ENCODE measurements at places on chromosomes 2 and 18.

DNA sequence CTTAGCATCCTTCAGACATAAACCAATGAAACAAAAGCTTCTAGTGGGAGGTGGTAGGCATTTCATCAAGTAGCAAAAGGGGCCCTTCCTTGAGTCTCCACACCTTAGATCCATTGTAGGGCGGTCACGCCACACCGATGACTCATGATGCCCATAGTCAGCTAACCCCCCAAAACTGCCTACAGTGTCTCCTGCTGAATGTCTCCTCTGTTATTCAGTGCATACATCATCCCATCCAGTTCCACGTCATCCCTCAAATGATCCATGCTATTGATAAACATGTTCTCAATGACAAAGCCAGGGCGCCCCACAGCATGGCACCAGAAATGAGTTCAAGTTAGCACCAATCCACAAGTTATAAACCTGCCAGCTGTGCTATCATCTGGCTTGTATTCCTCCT is 57.4 kb upstream of the ACKR3 start:
- no peak for DNase-seq

GRCh38 chr2:100976645-100977391 is 25.3 kb upstream of the RPL31 start:
- DNase-seq, result no peak

- no peak for DNase-seq
Observed at GRCh38 chr2:179106676-179107428, 56.9 kb upstream of the CCDC141 start.

GRCh38 chr2:128423788-128424165 is 105.1 kb upstream of the HS6ST1 start:
- no peak for DNase-seq

GRCh38 chr18:21179590-21180220 is 62.3 kb upstream of the GREB1L start:
- peak; percentile 18 for DNase-seq

DNA sequence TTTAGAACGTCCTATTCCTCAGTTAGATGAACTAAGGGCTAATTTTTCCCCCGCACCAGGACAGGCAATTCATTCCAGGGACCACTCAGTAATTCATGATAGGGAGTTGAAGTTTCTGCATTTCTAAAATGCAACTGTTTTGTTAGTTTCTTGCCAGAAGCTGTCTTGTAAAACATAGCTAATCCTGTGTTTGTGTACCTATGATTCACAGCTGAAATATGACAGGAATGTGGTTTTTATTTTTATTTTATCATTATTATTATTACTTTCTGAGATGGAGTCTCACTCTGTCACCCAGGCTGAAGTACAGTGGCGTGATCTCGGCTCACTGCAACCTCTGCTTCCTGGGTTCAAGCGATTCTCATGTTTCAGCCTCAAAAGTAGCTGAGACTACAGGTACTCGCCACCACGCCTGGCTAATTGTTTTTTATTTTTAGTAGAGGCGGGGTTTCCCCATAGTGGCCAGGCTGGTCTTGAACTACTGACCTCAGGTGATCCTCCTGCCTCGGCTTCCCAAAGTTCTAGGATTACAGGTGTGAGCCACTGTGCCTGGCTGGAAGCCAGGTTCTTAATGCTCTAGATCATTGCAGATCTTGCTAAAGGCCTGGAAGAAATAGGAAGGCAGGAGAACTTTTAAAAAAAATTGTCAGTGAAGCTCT is 154.8 kb upstream of the FHL2 start:
- DNase-seq, result no peak

DNA sequence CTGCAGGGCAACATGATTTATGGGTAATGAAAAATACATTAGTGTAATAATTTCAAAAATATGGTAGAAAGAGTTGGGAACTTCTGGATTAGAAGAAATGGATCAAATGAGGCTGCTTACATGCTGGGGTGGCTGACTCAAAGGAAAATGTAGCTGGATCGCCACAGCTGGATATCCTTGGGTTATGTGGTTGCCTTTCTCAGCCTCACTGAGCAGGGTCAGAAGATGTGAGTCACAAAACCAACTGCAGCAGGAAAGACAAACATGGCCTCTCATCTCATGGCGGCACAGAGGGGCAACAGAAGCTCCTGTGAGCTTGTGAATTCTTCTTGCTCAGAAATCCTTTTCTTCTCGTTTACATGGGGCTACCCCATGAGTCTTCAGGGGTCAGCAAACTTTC is 317.1 kb upstream of the SPRED2 start:
- DNase-seq, result no peak

- DNase-seq, result no peak
Observed at GRCh38 chr2:120656273-120656950, 79.3 kb upstream of the GLI2 start.
